Fibroblast of the conjunctiva (primary cell): ENCODE measurements at places on chromosomes 7 and 10.

DNA sequence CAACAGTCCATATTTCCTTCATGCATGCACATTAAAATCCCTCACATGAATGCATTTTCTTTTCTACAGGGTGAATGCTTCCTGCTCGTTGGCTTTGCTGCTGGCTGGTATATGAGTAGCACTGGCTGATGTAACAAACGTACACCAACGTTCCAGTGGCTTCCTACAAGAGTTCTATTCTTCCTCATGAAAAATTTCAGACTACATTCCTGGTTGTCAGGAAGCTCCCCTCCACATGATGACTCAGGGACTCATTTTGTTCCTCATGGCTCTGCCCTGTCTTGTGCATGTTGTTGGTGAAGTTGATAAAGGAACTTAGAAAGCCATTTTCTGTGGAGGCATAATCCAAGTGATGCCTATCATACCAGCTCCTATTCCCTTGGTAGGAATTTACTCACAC is 470.7 kb upstream of the KLF6 start:
- DNase-seq: no peak

GRCh38 chr7:47609803-47610452 is 28.0 kb upstream of the TNS3 start:
- DNase-seq: no peak

DNA sequence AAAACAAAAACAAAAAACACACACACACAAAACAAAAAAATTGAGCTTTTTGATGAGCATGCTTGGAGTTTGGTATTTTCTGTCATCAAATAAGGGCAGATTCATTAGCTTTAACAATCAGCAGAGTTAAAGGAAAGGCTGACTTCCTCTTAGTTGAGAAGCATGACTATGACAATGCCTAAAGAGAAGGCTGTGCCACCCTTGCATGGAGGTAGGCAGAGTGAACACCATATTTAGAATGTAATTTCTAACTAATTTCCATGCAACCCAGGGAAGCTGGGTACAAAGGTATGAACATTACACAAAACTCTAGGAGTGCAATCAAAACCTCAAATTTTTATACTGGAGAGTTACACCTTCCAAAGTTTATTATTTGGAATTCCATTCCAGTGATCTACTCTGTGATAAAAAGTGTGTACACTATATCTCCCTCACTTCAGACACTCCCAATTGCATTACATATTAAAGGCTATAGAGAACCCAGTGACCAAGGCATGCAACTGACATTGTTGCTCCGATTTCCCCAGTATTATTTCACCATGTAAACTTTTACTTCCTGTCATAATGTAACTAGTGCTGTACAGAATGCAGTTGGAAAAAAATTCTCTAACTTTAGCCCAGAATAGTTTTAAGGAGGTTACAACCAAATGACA is 9.4 kb upstream of the CYCS start:
- no peak for DNase-seq

DNA sequence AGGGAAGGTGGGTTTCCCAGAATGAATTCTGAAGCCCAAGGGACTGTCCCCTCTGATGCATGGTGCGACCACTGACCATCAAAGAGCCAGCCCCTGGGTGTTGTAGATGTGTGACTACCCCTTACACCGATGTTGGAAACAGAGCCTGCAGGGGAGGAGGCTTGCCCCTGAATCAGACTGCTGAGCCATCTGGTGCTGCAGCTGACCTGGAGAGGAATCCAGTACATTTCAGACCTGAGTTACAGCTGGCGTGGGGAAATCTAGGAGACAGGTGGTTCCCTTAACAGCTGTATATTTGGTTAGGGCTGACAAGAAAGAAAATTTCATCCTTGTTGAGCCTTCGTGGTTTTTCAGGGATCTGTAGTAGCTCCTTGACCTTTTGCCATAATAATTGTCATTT is 195.5 kb downstream of the CELF2 start:
- no peak for DNase-seq

DNA sequence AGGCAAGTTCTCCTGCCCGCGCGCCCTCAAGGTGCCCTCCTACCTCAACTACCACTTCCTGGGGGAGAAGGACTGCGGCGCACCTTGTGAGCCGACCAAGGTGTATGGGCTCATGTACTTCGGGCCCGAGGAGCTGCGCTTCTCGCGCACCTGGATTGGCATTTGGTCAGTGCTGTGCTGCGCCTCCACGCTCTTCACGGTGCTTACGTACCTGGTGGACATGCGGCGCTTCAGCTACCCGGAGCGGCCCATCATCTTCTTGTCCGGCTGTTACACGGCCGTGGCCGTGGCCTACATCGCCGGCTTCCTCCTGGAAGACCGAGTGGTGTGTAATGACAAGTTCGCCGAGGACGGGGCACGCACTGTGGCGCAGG is 1.4 kb downstream of the FZD1 start:
- DNase-seq: no peak

GRCh38 chr10:68561865-68562649 is 1.9 kb downstream of the TET1 start:
- DNase-seq: no peak

DNA sequence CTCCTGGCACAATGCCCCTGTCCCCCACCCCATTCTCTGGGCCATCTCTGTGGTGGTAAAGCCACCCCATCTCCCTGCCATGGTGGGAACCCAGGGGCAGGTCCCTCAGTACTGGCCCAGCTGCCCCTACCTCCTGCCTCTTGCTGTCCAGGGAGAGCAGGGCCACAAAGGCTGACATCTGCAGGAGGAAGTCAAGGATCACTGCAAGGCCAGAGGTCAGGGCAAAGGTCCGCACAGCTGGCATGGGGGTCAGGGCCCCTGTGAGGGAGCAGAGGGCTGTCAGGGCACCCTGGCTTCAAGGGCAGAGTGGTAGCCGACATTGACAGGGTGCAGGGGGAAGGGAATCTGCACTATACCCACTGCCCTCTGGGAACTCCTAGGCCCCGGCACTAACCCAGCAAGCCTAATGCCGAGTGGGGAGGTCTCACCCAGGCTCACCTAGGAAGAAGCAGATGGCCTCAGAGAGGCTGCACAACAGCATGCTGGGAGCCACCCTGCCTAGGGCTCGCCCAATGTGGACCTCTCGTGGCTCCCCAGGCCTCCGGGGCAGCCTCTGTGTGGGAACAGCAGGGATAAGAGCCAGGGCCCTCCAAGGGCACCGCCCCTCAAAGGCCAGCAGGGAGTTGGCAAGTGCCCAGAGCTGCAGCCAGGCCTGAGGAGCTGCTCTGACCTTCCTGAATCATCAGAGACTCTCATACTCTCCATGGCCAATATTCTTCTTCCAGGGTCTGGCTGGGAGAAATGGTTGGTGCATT is 7.7 kb downstream of the NPC1L1 start:
- DNase-seq: no peak
